ENCODE measurements at places on chromosomes 4 and X. TPM values are rescaled to one million over a fixed set of nuclear protein-coding genes. Genes with fewer than 3 reads are reported as not detected.

The RLIM gene
- total RNA-seq: 67.3 TPM

The CT45A5 gene
- total RNA-seq: not detected

The ATOH1 gene
- total RNA-seq: not detected

The TAF7L gene
- total RNA-seq: not detected

The CXCL6 gene
- total RNA-seq: not detected

Measured in NCI-H460 (cell line).